ENCODE measurements at places on chromosomes 11 and 22.

GRCh38 chr11:114326776-114327175 lies 30.6 kb downstream of the NNMT start:
- DNase-seq, result no peak

- no peak for DNase-seq
Measured at GRCh38 chr22:50004918-50005317, 7.6 kb downstream of the IL17REL start.

DNA sequence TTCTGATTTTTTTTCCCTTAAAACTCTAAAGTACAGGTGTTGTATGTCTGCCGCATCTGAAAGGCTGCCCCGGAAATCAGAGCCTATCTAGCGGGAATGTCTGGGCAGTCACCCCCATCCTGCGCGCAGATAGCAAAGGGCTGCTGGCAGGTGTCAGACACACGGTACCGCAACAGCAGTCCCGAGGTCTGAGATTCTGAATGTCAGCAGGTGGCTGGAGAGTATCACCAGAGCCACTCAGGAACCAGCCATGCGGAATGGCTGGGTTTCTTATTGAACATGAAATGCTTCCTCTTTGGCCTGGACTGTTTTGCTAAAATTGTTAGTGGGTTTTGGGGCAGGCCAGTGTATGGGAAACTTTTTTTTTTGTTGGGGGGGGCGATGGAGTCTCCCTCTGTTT lies 53.3 kb downstream of the CERK start:
- DNase-seq, result no peak

- DNase-seq, result peak; percentile 10
Measured at GRCh38 chr11:117717485-117718314, 79.3 kb downstream of the DSCAML1 start.

GRCh38 chr11:104003491-104003890 lies 32.9 kb upstream of the DDI1 start:
- no peak for DNase-seq

DNA sequence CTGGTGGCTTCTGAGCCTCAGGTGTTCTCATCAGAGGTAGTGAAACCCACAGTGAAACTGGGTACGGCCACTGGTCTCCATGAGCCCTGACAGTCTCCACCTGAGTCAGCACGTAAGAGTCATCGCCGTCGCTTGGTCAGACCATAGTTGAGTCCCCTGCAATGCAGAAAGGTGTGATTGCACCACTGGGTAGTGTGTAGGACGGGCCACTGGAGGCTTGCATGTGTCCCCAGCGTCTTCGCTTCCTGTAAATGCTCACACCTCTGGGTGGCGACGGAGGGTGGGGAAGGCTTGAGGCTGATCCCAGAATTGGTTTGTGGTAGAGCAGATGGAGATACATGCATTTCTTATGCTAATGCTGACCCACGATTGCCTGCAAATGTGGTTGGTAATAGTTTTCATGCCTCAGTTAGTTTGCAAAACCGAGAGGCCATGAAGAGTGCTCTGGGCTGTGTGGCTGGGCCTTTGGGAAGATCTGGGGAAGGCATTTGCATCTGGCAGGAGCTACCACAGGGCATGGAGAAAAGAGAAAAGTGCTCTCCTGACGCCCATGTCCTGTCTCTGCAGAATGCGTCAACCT lies 26.5 kb downstream of the CTTN start:
- DNase-seq, result no peak

DNA sequence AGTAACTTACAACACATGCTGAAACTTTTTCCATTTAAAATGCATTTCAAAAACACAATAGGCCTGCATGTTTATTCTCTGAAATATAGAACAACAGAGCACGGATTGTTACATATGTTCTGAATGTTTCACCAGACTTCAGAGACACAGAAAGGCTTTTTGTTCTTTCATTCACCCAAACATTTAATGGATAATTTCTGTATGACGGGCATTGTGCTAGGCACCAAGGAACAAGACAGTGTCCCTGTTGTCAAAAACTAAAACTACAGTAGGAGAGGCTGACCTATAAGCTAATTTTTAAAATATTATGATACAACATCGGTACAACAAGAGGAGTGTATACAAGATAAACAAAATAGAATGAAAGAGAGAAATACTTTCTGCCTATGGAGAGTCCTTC lies 81.9 kb upstream of the TEAD1 start:
- no peak for DNase-seq

DNA sequence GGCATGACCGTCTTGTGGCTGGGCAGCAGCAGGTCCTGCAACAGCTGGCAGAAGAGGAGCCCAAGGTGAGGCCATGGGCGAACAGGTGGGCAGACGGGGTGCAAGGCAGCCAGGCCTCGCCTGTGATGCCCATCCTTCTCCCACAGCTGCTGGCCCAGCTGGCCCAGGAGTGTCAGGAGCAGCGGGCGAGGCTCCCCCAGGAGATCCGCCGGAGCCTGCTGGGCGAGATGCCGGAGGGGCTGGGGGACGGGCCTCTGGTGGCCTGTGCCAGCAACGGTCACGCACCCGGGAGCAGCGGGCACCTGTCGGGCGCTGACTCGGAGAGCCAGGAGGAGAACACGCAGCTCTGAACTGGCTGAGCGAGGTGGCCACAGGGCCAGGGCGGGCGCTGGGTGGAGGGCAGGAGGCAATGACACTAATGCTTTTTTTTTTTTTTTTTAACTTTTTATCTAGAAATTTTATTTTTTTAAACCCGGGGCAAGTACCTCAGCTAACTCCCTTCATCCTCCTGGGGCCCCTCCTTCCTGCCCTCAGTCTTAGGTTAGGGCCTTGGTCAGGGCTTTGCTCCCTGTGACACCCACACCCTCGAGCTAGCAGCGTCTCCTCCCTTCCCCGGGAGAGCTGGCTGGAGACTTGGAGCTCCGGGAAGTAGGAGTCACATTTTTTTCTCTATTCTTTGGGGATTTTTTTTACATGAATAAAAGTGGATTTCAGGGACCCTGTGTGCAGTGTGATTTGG lies 16.0 kb downstream of the PLCB3 start:
- DNase-seq, result no peak

GRCh38 chr22:39092111-39092862 lies 4.8 kb upstream of the APOBEC3H start:
- DNase-seq, result no peak
